Large intestine (tissue), 12 donors: ENCODE measurements at places on chromosomes 2 and 18.

DNA sequence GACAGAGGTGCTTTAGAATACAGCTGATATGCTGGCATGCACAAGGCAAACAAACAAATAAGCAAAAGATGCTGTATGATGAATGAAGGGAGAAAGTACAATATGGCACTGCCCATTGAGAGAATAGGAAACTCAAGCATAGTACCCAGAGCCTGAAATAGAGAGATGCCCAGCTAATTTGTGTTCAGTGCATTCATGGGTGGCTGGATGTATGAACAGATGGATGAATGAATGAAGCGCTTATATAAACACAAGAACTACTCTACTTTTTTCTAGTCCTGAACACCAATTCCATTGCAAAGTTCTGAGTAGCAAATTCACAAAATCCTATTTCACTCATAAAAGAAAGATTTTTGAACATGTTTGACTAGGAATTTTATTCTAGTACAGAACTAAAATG, 756.3 kb downstream of the SATB2 start:
- no peak for DNase-seq

- no peak for DNase-seq
These were observed 322.1 kb downstream of the CCDC85A start for GRCh38 chr2:56505885-56506284.

DNA sequence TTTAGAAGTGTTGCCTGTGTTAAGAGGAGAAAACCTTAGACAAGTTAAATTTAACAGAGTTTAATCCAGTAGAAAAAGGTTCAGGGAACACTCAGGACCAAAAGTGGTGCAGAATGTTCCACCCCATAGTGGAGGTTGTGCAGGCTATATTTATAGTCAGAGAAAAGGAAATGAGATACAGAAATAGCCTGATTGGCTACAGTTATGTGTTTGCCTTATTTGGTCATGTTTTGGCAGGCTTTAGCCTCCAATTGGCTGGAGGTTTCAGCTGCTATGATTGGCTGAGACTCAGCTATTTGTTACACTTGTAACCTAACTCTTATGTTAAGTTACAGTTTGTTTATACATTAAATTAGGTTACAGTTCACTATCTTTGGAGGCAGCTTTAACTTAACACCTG, 4.2 kb downstream of the STAMBP start:
- DNase-seq: no peak

GRCh38 chr2:212299943-212300342, 238.7 kb downstream of the ERBB4 start:
- no peak for DNase-seq

DNA sequence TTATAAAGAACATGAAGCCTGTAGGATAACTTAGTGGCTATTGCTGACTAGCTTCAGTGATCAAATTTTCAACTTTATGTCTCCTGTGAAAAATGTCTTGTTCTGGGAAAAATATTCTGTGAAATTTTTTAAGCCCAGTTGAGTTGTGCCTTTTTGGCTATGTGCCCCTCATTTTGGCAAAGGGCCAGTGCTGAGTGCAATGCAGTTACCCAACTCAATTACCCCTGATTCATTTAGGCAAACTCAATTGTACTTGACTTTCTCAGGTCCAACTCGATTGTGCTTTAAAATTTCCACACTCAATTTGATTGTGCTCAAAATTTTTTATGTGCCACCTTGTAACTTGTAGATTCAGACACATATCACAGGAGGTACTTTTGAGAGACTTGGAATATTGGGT, 548.8 kb upstream of the NRP2 start:
- DNase-seq: no peak

DNA sequence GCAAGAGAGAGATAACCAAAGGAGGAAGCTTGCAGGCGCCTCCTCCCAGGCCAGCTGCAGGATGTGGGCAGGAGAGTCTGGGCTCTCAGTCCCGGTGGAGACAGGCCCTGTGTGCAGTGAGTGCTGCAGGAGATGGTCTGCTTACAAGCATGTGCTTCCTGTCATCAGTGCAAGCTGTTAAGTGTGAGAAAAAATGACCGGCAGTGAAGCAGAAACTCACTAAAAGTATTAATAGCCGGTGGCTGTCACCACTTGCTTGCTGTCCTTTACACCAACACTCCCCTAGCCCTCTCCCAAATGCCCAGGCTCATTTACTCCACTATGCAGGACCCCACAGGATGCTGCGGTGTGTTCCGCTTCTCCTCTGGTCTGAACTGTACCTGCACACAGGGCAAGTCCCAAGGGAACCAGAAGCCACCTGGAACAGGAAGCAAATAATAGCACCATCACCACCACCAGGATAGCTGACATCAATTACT, 435.6 kb upstream of the HS6ST1 start:
- peak; percentile 44 for DNase-seq

- DNase-seq: no peak
These were observed 94.2 kb downstream of the GULP1 start for GRCh38 chr2:188385857-188386256.

- no peak for DNase-seq
These were observed 90.4 kb downstream of the MBD2 start for GRCh38 chr18:54134053-54134452.

DNA sequence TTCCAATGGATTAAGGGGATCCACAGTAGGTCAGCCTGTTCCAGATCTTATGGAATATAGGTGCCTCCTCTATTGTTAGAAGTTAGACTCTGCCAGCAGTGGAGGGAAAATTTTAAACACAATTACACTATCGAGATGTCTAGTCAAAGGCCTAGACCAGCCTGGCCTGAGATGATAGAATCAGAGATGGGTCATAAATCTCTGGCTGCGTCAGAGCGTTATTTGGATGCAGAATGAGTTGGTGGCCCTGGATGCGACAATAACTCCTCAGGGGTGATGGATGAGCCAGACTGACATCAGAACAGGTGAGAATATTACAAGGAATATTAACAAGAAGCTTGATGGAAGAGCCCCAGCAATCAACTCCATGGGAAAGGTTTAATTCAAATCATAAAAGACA, 149.3 kb upstream of the TCF4 start:
- no peak for DNase-seq

DNA sequence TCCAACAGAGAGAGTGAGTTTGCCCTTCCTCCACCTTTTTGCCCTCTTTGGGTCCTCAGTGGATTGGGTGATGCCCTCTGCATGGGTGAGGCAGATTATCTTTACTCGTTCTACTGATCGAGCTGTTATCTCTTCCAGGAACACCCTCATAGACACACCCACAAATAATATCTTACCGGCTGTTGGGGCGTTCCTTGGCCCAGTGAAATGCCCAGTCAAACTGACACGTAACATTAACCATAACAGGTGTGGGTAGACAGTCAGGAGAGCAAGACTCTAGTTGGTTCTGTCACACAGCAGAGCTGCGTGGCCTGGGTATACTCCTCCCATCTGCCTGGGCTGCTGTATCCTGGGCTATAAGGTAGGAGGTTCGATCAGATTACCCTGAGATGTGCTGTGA, 144.1 kb downstream of the AGAP1 start:
- no peak for DNase-seq

GRCh38 chr2:111954602-111955332, 56.4 kb downstream of the MERTK start:
- no peak for DNase-seq

GRCh38 chr18:76149734-76150133, 345.3 kb downstream of the ZNF516 start:
- DNase-seq: no peak

- DNase-seq: no peak
These were observed 42.8 kb upstream of the GALR1 start for GRCh38 chr18:77206676-77207374.
